ENCODE measurements at places on chromosomes 13 and 19.

GRCh38 chr13:30904043-30904442, 2.0 kb upstream of the MEDAG start:
- DNase-seq = no peak

GRCh38 chr13:39779337-39780265, 124.1 kb downstream of the COG6 start:
- no peak for DNase-seq

GRCh38 chr19:41535029-41535622, 40.8 kb upstream of the CEACAM21 start:
- DNase-seq = no peak

DNA sequence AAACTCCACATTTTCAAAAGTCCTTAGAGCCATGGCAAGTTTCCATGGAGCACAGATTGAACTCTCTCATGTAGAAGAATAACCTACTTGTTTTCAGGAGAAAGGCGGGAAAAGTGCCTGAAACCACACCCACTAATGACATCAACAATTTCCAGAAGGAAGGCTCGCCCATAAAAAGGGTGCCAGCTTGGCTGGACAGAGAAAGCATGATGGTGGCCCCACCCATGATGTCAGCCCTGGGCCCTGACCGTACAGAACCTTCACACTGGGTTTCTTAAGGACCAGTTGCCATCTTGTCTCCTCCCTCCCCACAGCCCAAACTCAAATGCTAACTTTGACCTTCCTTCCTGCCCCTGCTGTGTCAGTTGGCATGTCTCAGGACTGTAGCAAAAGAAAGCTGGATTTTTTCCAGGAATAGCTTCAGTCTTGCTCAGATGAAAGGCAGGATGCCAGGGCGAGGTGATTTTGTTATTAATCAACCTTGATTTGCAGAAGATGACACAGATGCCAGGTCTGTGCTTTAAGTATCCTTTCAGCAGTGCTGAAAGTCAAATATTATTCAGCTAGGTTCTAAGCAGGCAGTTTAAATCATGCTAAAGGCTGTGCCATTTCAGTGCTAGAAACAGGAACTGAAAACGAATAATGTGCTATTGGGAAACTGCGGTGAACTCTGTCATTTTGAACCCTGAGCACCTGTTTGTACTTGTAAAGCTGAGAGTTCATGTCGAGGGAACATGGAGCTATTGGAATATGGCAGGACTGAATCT, 89.5 kb upstream of the RFC3 start:
- no peak for DNase-seq

GRCh38 chr13:78562237-78562889, 41.0 kb downstream of the POU4F1 start:
- no peak for DNase-seq

DNA sequence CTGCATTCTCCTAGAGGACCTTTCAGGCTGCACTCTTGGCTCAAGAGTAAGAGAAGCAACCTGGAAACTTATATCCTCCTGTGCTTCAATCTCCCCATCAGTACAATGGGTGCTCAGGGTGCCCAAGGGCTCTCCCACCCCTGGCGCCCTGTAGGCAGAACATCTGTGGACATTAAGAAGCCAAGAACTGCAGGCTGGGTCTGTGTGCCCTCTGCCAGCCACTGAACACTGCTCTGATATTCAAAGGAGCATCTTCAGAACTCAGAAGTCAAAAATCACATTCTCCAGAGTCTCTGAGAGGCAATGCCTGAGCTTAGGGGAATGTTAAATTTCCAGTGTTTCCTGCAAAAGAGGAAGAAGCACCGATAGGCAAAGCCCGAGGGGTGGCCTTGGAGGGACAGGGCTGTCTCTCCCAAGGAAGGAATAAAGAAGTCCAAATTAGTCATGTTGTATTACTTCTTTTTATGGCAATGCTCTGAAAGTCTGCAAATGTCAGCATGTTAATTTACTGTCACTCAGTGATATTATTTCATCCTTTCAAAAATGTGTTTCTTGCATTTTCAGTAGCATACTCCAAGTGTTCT, 88.1 kb downstream of the TSHZ3 start:
- no peak for DNase-seq

GRCh38 chr19:48480183-48480557, 11.0 kb downstream of the CYTH2 start:
- DNase-seq = no peak

DNA sequence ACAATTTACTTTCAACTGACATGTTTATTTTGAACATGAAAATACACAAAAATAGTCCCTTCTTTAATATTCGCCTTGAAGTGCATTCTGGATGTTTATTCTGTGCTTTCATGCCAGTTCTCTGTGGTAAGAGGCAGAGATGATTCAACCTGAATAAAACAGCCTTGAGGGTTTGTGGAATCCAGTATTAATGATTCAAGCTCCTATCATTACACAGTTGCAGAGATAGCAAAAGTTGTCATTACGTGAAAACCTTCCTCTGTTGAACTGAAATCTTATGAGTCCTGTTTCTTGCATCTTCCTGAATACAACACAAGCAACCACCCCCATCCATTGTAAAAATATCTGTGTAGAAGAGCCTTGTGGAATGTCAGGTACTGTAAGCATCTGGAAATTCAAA, 142.3 kb upstream of the HTR2A start:
- no peak for DNase-seq

DNA sequence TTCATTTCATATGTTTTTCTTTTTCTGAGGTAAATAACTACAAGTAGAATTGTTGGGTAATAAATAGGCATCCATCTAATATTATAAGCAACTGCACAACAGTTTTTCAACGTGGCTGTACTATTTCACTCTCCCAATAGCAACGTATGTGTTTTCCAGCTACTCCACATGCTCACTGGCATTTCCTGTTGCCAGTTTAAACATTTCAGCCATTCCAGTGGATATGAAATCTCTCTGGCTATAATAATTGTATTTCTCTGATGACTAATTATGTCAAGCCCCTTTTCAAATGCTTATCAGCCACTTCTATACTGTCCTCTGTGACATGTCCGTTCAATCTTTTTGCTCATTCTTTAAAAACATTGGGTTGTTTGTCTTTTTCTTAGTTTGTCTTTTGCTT, 26.8 kb upstream of the ALOX5AP start:
- no peak for DNase-seq

DNA sequence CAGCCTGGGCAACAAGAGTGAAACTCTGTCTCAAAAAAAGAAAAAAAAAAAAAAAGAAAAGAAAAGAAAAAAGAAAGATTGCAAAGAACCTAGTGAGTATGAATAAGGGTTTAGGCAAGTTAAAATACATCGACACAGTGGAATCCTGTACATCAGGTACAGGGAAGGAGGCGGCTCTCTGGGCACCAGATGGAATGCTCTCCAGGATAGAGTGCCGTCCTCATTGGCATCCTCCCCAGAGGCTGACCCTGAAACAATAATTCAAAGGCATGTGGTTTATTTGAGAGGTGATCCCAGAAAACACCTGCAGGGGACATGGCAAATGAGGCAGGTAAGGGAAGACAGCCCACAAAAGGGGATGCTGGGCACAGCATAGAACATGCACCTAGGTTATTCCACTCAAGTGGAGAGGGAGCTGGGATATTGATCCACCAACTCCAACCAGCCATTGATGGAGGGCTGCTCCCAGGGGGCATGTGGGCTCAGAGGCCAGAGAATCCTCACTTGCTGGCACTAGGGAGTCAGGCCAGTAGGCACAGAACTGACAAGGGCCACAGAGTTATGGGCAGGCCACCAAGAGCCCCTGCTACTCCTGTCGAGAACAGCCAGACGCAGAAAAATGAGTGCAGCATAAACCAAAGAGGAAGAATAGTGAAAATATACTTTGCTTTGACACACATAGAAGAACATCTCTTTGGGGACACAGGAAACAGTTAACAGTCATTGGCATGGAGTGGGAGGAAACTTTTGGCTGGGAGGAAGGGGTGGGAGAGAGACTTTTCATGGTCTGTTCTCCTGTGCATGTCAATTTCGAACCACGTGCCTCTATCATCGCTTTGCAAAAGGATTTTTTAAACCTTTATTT, 4.2 kb downstream of the TSPAN16 start:
- no peak for DNase-seq

- no peak for DNase-seq
These were observed 791 bp upstream of the ADGRE2 start for GRCh38 chr19:14779151-14779550.

GRCh38 chr19:5237939-5238480, 102.6 kb downstream of the PTPRS start:
- DNase-seq = no peak

- no peak for DNase-seq
These were observed 6.2 kb downstream of the CARD8 start for GRCh38 chr19:48249502-48250014.

GRCh38 chr13:29722415-29722814, 126.9 kb upstream of the SLC7A1 start:
- no peak for DNase-seq

DNA sequence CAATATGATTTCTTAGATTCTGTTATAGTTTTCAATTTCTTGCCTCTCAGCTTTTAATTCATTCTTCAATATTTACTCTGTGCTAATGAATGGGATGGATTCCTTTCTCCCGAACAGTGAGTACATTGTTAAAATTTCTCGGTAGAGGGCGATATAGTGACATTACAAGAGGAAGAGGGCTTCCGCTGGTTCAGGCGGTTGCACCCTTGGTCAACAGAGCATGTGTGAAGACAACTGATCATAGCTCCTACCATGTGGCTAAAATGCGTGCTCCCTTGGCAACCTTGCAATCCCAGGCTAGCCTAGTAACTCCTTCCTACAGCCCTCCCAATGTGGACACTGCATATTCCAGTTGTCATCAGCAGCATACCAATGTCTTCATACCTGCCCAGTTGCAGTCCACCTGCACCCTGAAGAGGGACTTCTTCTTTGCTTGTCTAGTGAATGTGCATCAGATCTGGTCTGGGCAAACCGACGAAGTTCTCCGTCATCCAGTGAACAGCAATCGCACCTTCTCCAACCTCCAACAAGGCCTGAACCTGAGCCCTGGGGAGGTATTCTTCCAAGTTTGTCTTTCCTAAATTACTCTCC, 653.0 kb upstream of the GPC6 start:
- DNase-seq = no peak

- no peak for DNase-seq
These were observed 107.3 kb downstream of the ZNF557 start for GRCh38 chr19:7176792-7177191.

DNA sequence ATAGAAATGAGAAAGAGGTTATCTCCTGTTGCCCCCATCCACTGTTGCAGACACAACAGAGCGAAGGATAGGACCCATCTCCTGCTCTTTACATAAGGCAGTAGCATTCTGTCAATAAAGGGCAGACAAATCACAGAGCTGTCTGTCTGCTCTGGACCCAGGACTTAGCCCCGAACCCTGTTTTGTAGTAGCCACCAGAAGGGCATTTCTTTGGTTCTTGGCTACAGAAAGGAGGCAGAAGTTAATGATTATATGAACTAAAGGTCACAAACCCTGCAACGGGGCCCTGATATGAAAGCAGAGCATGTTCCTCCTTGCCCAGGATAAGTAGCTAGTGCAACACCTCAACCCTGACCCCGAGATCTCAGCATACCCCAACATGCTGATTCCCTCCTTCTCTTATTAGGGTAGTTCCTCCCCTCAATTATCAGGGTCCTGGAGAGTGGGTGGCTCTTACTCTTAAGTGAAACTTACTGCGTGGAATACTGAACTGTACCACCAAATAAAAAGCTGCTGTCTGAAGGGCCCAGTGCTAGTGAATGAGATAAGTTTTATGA, 680.4 kb upstream of the SPRY2 start:
- no peak for DNase-seq

- DNase-seq = peak; percentile 30
These were observed 65.1 kb downstream of the KCNRG start for GRCh38 chr13:50080203-50080910.

DNA sequence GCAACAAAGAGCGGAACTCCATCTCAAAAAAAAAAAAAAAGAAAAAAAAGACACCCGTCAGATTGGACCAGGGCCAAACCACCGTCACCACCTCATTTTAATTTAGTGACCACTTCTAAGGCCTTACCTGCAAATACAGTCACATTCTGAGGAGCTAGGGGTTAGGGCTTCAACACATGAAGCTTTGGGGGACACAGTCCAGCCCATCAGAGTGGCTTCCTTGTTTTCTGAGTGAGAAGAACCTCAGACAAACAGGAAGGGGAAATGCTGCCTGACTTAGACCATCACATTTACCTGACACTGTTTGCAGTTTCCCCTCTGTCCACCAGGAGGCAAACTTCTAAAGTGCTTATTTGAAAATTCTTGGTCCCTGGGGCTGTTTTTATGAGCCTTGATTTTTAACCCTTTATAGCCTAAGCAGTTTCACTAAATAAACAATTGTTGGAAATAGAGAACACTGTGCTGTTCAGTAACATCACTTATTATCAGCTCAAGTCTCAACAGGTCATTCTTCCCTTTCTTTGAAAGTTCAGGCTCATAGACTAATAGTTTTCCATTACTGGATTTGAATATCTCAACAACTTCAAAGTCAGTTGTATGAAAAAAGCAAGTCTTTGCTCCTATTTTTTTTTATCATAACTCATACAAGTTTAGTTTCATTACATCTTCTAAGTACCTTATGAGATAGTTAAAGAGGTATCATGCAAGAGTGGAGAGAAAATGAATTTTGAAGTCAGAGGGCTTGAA, 74.9 kb upstream of the WASF3 start:
- DNase-seq = peak; percentile 51

DNA sequence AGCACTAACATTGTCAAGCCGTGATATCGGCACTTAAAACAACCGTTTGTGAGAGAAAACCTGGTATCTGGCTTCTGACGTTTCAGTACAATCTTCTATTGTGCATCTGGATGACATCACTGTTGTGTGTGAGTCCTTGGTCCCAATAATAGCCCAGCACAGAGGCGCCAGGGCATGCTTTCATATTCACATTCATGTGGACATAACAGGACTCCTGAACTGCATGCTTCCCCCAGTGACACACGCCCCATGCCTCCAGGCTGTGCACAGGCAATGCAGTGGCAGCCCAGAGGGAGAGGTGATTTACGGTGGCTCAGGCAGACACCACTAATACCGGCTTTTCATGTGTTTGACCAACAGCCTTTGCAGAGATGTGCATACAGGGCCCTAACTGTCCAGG, 58.1 kb downstream of the MRPL57 start:
- DNase-seq = no peak

DNA sequence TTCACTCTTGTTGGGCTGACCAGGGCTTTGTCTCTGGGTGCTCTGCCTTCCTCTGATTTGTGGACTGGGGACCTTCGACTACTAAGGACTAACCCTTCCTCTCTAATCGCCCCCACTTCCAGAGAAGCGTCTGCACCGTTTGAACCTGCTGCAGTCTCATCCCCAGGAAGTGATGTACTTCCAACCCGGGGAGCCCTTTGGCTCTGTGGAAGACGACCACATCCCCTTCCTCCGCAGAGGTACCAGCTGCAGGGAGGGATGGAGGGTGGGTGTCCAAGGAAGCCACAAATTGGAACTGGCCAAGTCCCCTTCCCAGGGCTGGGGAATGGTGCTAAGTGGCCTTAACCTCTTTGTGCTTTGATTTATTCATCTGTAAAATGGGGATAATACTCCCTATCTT, 9.2 kb downstream of the QPCTL start:
- DNase-seq = no peak

GRCh38 chr13:84997858-84998257, 801.4 kb downstream of the SLITRK6 start:
- DNase-seq = no peak
